ENCODE measurements at places on chromosomes 2 and 18. TPM values are rescaled to one million over a fixed set of nuclear protein-coding genes. Genes with fewer than 3 reads are reported as not detected.
A peak's percentile ranks its signal among the peaks of the same experiment; 100 is the strongest.

Gene ZBTB14
- 10.0 TPM for total RNA-seq

Gene TMEM247
- not detected for total RNA-seq

Gene VWA3B
- total RNA-seq = not detected

Gene ST6GAL2
- total RNA-seq = not detected

Gene UGT1A4
- total RNA-seq = not detected

DNA sequence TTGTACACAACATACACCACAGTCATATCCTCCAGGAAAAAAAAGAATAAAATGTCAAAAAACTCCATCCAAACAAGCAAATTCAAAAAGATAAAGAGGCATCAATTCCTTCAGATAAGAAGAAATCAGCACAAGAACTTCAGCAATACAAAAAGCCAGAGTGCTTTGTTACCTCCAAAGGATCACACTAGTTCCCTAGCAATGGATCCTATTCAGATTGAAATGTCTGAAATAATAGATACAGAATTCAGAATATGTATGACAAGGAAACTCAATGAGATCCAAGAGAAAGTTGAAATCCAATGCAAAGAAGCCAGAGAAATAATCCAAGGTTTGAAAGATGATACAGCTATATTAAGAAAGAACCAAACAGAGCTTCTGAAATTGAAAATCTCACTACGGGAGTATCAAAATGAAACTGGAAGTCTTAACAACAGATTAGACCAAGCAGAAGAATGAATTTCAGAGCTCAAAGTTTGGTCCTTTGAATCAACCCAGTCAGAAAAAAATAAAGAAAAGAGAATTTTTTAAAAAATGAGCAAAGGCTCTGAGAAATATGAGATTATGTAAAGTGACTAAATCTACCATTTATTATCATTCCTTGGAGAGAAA is 80.6 kb downstream of the TRABD2A start:
- DNase-seq = no peak

DNA sequence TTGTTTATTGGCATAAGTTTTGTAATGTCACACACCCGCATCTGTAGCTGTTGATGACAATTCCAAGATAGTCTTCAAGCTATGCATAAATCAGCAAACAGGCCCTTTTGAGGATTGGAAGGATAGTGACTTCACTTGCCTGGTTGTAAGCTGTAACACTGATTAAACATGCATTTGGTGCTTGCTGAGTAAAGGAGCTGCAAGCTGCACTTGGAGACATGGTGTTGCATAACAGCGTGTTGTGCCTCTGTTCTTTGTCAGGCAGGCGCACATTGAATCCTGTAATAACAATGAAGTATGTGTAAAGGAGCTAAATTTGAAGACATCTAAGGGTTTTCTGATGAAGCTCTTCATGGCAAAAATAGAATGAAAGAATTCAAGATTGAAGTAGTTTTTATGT is 68.7 kb upstream of the TTC27 start:
- peak; percentile 33 for DNase-seq

DNA sequence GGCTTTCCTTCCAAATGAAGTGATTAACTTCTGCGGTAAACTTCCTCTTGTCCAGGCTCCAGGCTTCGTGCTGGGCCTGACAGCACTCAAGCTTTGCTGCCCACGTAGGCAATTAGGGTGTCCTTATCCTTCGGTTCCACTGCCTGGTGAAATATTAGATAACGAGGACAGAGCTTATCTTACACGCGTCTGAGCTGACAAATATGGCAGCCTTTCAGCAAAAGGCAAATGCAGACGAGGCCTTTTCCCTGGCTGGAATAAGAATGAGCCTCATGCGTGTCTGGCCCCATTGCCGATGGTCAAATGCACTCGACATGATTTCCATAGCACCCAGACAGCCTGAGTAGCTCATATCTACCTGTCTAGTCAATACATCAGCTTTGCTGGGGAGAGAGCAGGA is 141.5 kb downstream of the FAM210A start:
- no peak for DNase-seq

- DNase-seq = no peak
These were observed 1114.6 kb upstream of the KLHL29 start for GRCh38 chr2:22270341-22270740.

DNA sequence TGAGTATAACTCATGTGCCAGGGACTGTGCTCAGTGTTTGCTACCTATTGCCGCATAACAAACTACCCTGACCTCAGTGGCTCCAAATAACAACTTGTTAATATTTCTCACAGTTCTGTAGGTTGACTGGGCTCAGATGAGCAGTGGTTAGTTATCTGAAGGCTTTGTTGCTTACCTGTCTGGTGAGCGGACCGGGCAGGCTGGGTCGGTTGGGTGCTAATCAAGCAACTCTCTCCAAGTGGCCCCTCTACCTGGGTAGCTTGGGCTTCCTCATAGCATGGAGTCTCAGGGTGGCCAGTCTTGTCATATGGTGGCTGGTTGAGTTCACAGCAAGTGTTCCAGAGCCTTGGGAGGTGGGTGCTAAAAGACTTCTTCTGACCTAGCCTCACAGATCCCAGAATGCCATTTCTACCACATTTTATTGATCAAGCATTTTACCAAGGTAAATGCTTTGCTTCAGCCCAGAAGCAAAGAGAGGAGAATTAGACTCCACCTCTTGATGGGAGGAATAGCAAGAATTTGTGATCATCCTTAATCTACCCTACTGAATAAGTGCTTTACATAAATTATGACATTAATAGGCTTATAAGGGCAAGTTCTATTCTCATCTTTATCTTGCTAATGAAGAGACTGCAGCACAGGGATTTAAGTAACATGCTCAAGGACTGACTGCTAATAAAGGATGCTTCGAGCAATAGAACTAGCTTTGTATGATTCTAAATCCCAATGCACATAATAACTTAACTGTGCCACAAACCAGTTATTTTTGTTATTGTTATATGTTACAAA is 16.9 kb downstream of the RAB31 start:
- DNase-seq = no peak

- DNase-seq = no peak
These were observed 280.7 kb upstream of the ATP5MC3 start for GRCh38 chr2:175462246-175462645.

GRCh38 chr2:203830304-203831055 is 37.1 kb upstream of the CTLA4 start:
- DNase-seq = no peak

DNA sequence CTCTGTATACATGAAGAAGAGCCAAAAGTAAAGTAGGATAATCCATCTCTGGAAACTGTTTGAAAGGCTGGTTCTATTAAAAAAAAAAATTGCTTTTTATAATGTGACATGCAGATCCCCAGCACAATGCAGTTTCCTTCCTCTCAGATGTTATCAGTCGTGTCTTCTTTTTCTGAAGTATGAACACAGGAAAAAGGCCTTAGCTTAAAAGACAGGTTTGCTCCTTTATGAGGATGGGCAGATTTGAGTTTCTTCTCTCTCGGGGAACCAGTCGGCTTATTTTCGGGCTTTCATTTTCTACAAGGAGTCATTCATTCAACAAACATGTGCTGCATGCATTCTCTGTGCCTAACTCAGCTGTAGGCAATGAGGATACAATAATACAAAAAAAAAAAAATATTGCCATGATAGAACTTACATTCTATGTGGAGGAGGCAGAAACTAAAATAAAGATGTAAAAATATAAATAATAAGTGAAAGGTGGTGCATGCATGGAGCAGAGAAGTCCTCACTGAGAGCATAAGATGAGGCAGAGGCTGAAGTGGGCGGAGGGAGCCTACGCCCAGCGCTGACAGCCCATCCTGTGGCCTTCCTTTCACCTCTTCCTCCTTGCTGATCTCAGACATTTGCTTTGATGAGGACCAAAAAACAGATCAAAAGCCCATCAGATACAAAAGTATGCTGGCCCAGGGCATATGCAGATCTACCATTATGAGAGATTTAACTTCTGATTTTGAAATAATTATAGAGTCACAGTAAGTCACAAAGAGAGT is at the start of gene CD226:
Gene CD226, minus strand, starts transcription at position 513 of the 773 bp plus-strand sequence. Its CDS starts 467 bp downstream, at position 46.
- DNase-seq = no peak

DNA sequence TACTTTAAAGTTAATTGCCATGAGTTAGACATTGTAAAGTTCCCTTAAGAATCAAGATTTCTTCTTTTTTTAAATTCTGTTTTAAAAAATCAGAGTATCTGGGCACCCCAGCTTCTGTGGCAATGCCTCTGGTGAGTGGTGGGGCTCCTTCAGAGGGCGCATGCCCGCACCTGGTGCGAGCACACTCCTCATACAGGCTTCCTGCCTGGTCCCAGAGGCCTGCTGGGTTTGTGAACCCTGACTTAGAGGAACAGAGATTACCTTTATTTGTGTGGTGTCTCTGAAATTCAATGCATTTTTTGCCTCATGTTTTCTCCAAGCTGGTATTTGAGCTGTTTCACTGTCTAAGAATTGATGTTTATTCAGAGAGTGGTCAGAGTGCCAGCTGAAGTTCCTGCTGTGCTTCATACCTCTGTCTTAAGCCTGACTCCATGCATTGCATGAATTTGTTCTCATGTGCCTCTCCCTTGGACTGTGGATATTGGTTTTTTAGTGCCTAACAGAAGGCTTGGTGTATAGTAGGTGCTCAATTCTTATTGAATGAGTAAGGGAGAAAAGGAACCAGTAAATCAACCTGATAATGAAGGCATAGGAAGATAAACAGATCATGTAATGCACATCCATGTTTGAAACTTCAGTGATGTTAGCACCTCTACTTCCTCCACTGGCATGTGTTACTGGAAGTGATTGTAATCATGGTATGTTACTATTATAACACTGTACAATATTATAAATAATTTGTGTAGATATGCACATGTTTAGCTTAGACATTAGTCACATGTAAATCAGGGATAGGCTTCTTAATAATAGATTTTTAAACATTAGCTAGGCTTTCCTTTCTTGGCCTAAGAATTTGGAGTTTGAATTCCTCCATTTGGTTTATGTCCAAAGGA is 29.0 kb downstream of the PHLPP1 start:
- peak; percentile 34 for DNase-seq

- DNase-seq = no peak
These were observed 652 bp downstream of the GCA start for GRCh38 chr2:162344617-162344950.

DNA sequence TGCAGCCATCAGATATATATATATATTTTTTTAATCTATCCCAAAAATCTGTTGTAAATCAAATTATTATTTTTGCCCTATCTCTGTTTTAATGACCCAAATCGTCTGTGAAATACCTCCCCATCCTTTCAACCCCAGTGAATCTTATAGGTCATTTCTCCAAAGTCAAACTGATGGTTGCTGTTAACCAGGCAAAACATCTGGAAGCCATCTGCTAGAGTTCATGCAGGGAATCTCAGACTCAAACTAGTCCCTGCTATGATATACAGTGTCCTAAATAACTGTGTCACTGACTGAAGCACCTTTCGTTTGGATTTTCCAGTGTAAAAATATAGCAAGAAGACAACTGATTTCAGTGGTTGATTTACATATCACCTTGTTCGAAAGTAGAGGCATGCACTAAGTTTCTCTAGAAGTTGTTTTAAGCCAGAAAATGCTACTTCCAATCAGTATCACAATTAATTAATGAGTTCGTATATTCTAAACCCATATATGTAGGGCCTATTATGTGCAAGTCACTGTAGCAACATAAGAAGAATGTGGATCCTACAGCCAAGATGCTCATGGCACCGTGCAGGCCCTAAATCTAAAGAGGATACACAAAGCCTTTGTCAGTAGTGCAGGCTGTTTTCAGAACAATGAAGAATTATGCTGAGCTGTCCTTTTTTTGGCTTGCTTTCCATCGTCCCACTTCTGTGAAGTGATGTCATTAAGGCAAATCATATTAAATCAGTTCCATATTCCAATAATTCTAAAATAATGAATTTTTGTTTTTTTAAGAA is 566.0 kb downstream of the STK39 start:
- no peak for DNase-seq

DNA sequence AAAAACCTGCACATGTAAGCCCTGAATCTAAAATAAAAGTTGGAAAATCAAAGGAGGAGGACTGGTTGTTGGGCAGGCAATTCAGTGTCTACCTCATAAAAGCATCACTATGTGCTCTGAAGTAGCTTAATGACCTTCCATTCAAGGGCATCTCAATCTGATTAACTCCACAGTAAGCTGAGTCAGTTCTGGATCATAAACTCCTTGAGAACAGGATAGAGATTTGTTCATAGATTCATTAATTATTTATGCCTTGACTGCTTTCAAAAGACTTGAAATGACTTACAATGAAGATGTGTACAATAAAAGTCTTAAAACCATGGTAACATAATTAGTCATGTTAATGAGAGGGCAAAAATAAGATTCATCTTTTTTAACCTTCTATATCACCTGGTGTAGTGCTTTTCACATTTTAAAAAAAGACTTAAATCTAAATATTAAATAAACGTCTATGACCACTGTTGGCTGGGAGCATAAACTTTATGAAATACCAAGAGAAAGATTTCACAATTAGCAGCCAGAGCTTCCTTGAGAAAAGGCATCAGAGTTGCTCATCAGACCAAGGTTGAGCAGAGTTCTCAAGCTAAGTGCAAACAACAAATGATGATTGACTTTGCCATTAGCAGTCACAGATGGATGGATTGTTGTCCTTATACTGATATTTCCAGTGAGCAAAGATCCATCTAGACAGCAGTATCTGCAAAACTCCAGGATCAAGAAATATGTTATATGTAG is 237.3 kb upstream of the THUMPD2 start:
- peak; percentile 81 for DNase-seq

GRCh38 chr2:233009661-233010060 is 3.4 kb downstream of the NGEF start:
- DNase-seq = no peak

- no peak for DNase-seq
These were observed 63.5 kb downstream of the ARHGAP15 start for GRCh38 chr2:143192716-143193115.

DNA sequence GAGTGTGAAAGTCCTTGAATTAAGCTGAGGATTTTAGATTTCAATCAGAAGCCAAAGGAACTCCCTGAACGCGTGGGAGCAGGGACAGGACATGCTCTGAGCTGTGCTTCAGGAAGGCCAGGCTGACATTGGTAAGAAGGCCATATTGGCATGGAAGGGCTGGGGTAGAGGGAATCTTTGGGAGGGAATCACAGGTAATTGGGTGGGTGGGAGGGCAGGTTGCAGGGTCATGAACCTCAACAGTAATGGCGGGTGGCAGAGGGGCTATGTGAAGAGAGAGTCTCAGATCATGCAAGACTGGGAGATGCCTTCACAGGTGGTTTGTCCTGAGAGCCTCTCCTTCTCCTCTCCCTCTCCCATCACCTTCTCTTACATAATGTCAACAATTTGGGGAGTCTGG is 18.6 kb upstream of the CELF4 start:
- DNase-seq = no peak

GRCh38 chr2:144333143-144333555 is 186.8 kb downstream of the ZEB2 start:
- DNase-seq = no peak

DNA sequence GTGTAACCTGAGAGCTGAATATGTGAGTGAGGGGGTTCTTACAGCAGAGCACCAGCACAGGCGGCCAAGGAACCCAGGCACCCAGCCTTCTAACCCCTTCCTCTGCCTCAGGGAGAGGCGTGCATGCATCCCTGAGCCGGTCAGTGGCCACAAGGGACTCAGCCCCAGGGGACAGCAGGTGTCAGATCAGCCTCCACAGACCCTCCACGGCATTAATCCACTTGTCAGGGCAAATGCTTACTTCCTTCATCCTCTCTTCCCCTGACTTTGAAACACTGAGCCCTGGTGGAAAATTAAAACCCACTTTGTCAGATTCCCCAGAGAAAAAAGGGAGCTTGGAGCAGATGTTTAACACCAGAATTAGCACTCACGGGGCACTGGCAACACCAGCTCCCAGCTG is 60.5 kb upstream of the SMAD2 start:
- no peak for DNase-seq

All from IMR-90 (cell line).